Stimulated activated CD4-positive, alpha-beta T cell treated with anti-CD3 and anti-CD28 coated beads, TNF-alpha, amount 100 ng/mL, for 1 hour (primary cell): ENCODE measurements at places on chromosomes 5 and 9.

DNA sequence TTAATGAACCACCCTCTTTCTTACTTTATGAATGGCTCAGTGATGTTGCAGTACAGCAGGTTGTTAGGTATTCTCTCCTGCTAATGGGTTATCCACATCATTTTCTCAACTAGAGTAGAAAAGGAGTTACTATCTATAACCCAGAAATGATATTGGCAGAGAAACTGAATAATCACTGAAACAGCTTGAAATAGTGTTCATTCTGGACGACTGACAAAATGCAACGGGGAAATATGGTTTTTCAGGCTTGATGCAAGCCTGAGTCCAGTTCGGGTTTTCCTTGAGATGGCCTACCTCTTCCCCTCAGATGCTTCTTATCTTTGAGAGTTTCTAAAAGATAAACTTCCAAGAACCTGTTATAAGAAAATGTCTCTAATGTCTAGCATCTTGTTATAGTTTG is 187.3 kb downstream of the RAB3C start:
- no peak for DNase-seq

- DNase-seq = no peak
Observed at GRCh38 chr5:95107138-95107537, 177.8 kb downstream of the MCTP1 start.

GRCh38 chr9:133119103-133119845 is 1.8 kb downstream of the RALGDS start:
- no peak for DNase-seq

- no peak for DNase-seq
Observed at GRCh38 chr5:6457592-6457991, 8.9 kb downstream of the UBE2QL1 start.

- DNase-seq = no peak
Observed at GRCh38 chr5:157744051-157745011, 819 bp downstream of the LSM11 start.

GRCh38 chr9:110599468-110599867 is 19.9 kb upstream of the SVEP1 start:
- DNase-seq = no peak
